MM.1S (cell line): ENCODE measurements at places on chromosomes 4 and X.

GRCh38 chrX:72687396-72687795 lies 26.7 kb downstream of the PHKA1 start:
- H3K4me1 ChIP-seq, result no peaks in the 10 kb centered on the region
- no peak for DNase-seq
- H3K4me3 ChIP-seq, result no peak overlapping the region
- peaks cover 4% of the 10 kb centered on the region; the same call in 1 of the 2 replicates for H3K36me3 ChIP-seq
- H3K27me3 ChIP-seq, result no peaks in the 10 kb centered on the region
- H3K27ac ChIP-seq, result no peak overlapping the region

DNA sequence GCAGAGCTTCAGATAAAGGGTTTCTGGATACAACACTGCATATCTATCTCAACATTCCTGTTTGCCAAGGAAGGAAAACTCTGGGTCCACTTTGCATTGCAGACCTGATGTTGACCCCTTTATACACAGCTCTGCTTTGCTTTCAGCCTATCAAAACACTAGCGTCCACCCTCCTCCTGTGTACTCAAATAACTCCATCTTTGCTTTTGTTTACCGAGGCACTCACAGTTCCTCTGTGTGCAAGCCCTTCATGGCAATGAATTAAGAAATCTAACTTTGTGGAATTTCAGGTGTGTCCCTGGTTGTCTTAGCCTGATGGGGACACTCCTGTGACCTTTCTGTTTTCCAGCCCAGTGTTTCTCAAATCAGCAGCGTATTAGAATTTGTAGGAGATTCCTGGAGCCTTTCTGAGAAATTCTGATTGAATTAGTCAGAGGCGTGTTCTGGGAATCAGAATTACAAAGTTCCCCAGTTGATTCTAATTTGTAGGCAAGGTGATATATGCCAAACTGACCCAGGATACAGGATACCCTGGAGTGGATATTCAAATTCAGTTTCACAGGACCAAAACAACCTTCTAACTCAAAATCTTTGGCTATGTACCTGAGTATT lies 68.6 kb downstream of the DTHD1 start:
- H3K4me1 ChIP-seq, result no peaks in the 10 kb centered on the region
- H3K36me3 ChIP-seq, result no peaks in the 10 kb centered on the region
- DNase-seq, result no peak
- H3K27ac ChIP-seq, result no peak overlapping the region

DNA sequence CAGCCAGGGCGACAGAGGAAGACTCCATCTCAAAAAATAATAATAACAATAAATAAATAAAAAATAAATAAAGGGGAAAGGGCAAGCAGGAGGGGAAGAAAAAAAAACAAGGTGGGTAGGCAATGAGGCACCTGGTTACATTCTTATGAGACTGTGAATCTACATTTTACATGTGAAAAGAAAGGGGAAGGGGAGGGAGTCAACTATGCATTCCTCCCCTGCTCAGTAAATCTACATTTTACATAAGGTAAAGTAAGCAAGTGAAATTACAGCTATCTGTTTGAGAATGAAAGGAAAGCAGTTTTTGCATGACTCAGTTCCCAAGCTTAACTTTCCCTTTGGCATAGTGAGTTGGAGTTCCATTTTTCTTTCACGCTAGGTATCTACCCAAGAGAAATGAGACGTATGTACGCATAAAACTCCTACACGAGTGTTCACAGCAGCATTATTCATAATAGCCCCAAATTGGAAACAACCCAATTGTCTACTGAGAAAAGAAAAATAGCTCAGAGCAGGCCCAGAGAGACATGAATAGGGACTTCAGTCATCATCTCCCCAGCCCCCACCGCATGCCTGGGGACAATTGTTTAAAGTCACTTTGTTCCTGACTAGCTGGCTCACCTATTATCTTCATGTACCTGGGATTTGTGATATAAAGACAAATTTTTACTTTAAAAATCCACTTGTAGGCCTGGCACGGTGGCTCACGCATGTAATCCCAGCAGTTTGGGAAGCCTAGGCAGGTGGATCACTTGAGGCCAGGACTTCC lies 52.4 kb downstream of the DDX3X start:
- no peaks in the 10 kb centered on the region for H3K27me3 ChIP-seq
- no peaks in the 10 kb centered on the region for H3K4me1 ChIP-seq
- H3K4me3 ChIP-seq, result no peak overlapping the region
- H3K27ac ChIP-seq, result no peak overlapping the region
- DNase-seq, result no peak
- H3K36me3 ChIP-seq, result no peaks in the 10 kb centered on the region

DNA sequence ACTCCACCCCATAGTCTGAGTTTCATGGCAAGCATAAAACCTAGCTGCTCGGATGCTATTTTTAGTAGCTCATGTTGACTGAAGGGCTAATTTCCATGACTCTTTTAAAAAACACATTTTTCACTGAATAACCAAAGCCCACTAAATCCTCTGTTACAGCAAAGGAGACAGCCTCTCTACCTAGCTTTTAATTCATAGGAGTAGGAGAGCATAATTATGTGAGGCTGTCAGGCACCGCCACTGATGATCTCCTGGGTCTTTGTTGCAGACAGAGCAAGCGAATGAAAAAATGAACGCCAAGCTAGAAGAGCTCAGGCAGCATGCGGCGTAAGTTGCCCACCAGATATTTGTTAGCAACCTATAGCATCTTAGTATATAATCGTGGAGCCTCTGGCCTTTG lies 53.5 kb downstream of the KIF4A start:
- no peak for DNase-seq
- H3K27me3 ChIP-seq, result no peaks in the 10 kb centered on the region
- no peaks in the 10 kb centered on the region for H3K4me1 ChIP-seq
- no peaks in the 10 kb centered on the region for H3K36me3 ChIP-seq

DNA sequence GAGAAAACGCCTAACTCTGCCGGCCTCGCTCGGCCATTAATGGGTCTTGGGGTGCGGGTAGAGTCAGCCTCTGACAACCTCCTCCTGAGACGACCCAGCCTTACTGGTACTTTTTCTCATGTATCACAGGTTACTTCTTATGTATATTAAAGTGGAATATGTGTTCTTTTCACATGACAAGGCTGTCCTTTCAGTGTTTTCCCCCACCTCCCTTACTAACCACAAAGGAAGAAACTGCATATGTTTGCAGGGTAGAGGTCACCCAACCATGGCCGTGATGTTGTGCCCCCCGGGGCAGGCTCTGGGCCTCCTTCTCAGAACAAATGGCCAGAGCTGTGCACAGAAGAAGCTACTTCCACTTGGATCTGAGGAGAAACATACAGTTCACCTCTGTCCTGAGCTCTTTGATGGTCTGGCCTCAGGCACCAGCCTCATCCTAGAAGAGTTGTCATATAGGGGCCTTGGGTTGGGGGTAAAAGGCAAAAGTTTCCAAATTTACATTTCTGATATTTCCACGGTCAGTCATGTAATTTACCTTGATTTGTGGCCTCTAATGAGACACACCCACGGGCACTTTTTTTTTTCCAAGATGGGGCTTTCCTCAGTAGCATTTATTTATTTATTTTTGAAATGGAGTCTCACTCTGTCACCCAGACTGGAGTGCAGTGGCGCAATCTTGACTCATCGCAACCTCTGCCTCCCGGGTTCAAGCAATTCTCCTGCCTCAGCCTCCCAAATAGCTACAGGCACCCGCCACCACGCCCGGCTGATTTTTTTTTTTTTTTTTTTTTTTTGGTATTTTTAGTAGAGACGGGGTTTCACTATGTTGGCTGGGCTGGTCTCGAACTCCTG lies 1.9 kb downstream of the SOWAHD start:
- no peaks in the 10 kb centered on the region for H3K27me3 ChIP-seq
- DNase-seq, result no peak
- no peak overlapping the region for H3K4me3 ChIP-seq
- no peak overlapping the region for H3K27ac ChIP-seq
- peaks cover 40% of the 10 kb centered on the region for H3K4me1 ChIP-seq

GRCh38 chr4:56870946-56871345 lies 36.8 kb upstream of the REST start:
- H3K4me1 ChIP-seq, result no peaks in the 10 kb centered on the region
- H3K36me3 ChIP-seq, result no peaks in the 10 kb centered on the region

DNA sequence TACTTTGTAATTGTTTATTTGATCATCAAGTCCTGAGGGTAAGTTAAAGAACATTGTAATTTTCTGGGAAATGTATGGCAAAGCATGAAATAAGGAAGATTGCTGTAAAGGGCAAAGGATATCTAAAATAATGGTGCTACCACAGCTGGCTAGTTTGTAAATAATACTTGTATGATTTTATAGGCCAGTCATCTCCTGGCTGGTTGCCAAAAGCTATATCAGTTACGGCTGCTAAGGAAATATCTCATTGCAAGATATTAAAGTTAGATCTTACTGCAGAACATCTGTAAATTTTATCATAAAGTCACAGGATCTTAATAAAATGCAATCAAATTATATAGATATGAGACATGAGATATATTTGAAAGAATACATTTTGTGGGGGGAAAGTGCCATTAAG lies 150.8 kb upstream of the CXCL13 start:
- no peaks in the 10 kb centered on the region for H3K27me3 ChIP-seq
- no peak overlapping the region for H3K4me3 ChIP-seq
- no peaks in the 10 kb centered on the region for H3K36me3 ChIP-seq

- no peaks in the 10 kb centered on the region for H3K4me1 ChIP-seq
- no peaks in the 10 kb centered on the region for H3K27me3 ChIP-seq
- H3K27ac ChIP-seq, result no peak overlapping the region
- H3K4me3 ChIP-seq, result no peak overlapping the region
Observed at GRCh38 chrX:11555759-11556158, 110.0 kb downstream of the ARHGAP6 start.

- no peaks in the 10 kb centered on the region for H3K4me1 ChIP-seq
- H3K36me3 ChIP-seq, result no peaks in the 10 kb centered on the region
- no peak for DNase-seq
- no peak overlapping the region for H3K4me3 ChIP-seq
- no peak overlapping the region for H3K27ac ChIP-seq
Observed at GRCh38 chr4:53659112-53659511, 67.8 kb upstream of the LNX1 start.

GRCh38 chr4:4861390-4862018 lies 2.0 kb downstream of the MSX1 start:
- no peaks in the 10 kb centered on the region for H3K36me3 ChIP-seq
- no peak for DNase-seq
- peak overlapping the region; percentile 72; the same call in 1 of the 2 replicates for H3K4me3 ChIP-seq
- peaks cover 33% of the 10 kb centered on the region for H3K27me3 ChIP-seq
- no peaks in the 10 kb centered on the region for H3K4me1 ChIP-seq

- no peaks in the 10 kb centered on the region for H3K4me1 ChIP-seq
- H3K27ac ChIP-seq, result no peak overlapping the region
- no peak for DNase-seq
- no peak overlapping the region for H3K4me3 ChIP-seq
- no peaks in the 10 kb centered on the region for H3K27me3 ChIP-seq
Observed at GRCh38 chr4:73944061-73944875, 37.6 kb downstream of the PF4 start.

DNA sequence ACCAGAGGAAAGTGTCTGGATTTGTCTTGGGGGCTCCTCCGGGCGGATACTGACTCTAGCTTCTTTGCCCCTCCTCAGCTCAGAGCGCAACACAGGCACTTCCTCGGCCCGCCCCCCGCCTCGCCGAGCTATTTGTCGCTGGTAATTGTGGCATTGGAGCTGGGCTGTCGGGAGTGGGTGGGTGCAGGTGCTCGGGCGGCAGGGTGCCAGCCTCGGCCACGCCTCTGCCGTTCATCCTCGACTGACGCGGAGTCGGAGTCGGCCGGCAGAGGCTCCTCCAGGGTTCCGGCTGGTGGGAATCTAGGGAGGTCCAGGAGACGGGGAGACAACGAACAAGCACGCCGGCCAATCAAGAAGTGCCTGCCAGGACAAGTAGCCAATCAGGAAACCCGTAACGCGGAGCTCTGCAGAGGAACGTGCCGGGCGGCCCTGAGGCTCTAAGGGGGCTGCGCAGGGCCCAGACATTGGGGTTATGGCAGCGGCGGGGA lies 3.9 kb upstream of the SYN1 start:
- no peaks in the 10 kb centered on the region for H3K36me3 ChIP-seq
- H3K27me3 ChIP-seq, result no peaks in the 10 kb centered on the region
- H3K27ac ChIP-seq, result no peak overlapping the region
- peak; percentile 27 for DNase-seq

- no peak overlapping the region for H3K27ac ChIP-seq
- H3K4me1 ChIP-seq, result no peaks in the 10 kb centered on the region
- H3K36me3 ChIP-seq, result no peaks in the 10 kb centered on the region
- DNase-seq, result no peak
- H3K27me3 ChIP-seq, result peaks cover 19% of the 10 kb centered on the region; the same call in 1 of the 2 replicates
Observed at GRCh38 chrX:150364347-150365050, 1.4 kb downstream of the MAMLD1 start.

GRCh38 chrX:79400623-79401022 lies 33.5 kb upstream of the ITM2A start:
- H3K4me1 ChIP-seq, result no peaks in the 10 kb centered on the region
- H3K27ac ChIP-seq, result no peak overlapping the region
- no peaks in the 10 kb centered on the region for H3K27me3 ChIP-seq
- DNase-seq, result no peak
- H3K4me3 ChIP-seq, result no peak overlapping the region
- H3K36me3 ChIP-seq, result no peaks in the 10 kb centered on the region

- no peaks in the 10 kb centered on the region for H3K4me1 ChIP-seq
- H3K27ac ChIP-seq, result no peak overlapping the region
- no peaks in the 10 kb centered on the region for H3K27me3 ChIP-seq
- H3K36me3 ChIP-seq, result no peaks in the 10 kb centered on the region
- H3K4me3 ChIP-seq, result no peak overlapping the region
- no peak for DNase-seq
Observed at GRCh38 chr4:162957521-162958143, 209.1 kb downstream of the NAF1 start.
